ENCODE measurements at places on chromosomes 7 and 10.

DNA sequence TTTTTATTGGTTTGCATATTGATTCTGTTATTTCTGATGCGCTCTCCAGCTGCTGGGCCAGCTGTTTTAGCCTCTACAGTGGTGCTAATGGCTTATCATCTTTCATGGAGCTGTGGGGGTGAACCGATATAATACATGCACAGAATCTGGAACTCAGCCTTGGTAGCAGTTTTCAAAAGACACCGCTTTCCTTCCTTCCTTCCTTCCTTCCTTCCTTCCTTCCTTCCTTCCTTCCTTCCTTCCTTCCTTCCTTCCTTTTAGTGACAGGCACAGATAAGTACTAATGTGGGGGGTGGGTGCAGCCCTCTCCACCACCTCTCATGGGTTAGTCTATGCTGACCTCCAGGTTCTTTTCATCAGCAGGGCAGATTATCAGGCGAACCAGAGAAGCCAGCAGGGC is 31.9 kb upstream of the C10orf53 start:
- DNase-seq: no peak

GRCh38 chr7:73704640-73705550 is 14.6 kb downstream of the STX1A start:
- DNase-seq: no peak

- no peak for DNase-seq
These were observed 43.7 kb downstream of the PSMC2 start for GRCh38 chr7:103391150-103391549.

- no peak for DNase-seq
These were observed 20.5 kb upstream of the PPP1R3C start for GRCh38 chr10:91653219-91653870.

DNA sequence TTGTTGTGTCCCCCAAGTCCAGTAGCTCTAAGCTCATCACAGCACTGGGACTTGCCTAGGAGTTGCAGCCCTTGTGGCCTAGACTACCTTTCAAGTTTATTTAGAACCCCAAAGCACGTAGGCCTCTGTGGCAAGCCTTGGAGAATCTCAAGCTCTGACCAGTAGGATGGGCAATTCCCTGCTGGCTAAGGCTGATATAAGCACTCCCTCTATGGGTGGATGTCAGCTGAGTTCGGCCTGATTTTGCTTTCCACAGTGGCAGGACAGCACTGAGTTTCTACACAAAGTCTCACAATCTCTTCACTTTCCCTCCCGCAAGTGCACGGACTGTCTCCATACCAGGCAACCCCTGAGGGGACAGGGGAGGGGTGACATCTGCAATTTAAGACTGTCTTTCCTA is 886.4 kb upstream of the LRRN3 start:
- no peak for DNase-seq

DNA sequence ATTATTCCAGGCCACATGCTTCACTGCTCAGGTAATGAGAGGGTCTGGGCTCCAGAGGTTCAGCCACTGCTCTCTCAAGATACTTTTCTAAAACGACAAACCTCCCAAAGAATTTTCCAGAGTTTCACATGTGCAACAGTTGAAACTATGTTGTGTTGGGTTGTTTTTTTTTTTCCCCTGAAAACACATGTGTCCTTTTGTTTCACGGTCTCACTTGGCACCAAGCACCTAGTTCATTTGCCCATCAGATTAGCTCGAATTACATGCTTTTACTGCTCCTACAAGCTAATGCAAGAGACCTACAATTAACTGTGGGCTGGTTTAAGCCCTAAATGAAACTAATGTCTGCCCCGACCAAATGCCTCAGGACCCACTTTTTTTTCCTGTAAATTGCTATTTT is 313.3 kb downstream of the FGFR2 start:
- no peak for DNase-seq

DNA sequence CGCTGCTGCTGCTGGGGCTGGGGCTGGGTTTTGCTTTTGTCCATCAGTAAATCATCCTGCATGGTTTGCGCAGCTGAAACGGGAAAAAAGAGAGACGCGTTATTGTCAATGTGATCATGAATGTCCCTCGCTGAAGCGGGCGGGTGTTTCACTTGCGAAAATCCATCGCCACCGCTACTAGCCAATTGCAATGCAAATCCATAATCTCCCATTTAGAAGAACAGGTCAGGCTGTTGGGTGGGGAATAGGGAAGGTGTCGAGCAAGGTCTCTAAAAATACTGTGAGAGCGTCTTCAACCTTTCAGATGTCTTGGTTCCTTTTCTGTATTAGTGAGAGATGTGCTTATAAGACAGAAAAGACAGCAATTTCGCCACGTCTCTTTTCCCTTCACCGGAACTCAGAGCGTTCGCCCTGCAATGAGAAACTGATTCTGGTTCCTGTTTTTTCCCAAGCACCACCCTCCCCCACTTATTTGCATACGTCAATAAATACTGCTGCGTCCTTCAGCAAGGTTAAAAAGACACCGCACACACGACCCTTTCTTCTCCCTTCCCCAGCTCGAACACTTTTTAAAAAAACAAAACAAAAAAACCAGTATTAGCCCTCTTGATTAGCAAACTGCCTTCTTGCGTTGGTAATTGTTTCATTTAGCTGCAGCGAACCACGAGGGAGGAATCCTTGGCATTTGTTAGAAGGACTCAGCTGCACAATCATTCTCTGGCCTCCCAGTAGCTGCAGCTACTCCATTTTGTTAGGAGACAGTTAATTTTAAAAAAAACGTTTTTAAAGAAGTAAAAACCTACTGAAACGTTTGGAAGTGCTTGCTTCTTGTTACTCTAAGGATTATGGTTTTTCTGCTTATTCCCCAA is 50.4 kb downstream of the CPEB3 start:
- no peak for DNase-seq

- DNase-seq: no peak
These were observed 185.4 kb downstream of the PHTF2 start for GRCh38 chr7:77983973-77984372.

DNA sequence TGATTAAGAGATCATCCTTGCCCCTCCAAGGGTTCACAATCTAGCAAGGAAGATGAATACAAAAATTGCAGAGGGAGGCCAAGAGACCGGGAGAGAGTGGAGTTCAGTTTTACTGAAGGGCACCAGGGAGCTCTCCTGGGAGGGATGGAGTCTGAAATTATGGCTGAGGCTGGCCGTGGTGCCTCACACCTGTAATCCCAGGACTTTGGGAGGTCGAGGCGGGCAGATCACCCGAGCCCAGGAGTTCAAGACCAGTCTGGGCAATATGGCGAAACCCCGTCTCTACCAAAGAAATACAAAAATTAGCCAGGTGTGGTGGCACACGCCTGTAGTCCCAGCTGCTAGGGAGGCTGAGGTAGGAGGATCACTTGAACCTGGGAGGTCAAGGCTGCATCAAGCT is 51.4 kb upstream of the MXI1 start:
- no peak for DNase-seq

GRCh38 chr7:50709151-50709550 is 73.5 kb downstream of the GRB10 start:
- DNase-seq: no peak

GRCh38 chr7:95199779-95200558 is 124.4 kb downstream of the PON1 start:
- no peak for DNase-seq

GRCh38 chr7:1433128-1433920 is 25.9 kb downstream of the MICALL2 start:
- DNase-seq: no peak

- no peak for DNase-seq
These were observed 826.0 kb downstream of the SORCS1 start for GRCh38 chr10:106338486-106338885.

DNA sequence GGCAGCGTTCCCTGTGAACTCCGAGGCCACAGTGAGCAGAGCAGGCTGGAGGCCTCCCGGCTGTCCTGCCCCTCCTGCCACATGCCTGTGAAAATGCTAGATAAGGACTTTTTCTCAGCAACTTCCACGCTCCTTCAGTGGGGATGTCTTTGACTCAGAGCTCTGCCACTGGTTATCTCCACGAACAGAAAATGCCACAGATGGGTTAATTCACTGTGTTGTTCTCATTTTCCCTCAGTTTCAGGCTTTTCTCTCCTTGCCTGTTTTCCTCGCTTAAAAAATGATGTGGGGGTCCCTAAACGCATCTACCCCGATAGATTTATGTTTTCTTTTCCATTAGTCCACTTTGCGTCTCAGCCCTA is 51.3 kb downstream of the IKZF1 start:
- DNase-seq: no peak

GRCh38 chr10:118712930-118713634 is 41.7 kb downstream of the CACUL1 start:
- no peak for DNase-seq

DNA sequence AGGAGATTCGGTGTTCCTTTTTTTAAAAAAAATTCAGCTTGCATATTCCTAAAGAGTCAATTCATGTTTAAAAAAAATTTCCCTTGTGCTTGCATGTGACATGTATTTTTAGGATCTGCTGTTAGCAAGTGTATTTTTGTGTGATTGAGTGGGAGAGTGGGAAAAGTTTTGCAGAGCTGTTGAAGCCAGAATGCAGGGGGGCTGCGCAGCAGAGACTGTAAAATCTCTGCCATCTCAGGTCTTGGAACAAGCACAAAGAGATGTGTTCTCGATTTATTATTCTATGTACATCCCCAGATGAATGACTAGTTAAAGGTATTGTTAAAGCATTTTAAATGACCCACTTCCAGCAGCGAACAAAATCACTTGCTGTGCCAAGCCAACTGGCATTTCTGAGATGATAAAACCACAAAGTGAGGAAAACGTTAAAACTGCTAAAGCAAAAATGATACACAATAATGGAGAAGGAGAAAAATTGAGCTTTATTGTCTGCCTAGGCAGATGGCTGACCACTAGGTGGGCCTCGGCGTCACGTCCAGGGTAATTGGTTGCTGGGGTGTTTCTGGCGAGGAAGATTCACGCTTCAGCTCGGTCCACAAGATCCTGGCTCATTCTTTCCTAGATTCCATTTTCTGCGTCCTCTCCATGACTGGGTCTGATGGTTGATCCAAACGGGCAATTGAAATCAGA is 67.0 kb upstream of the ATRNL1 start:
- DNase-seq: no peak

- no peak for DNase-seq
These were observed 92.4 kb upstream of the JCAD start for GRCh38 chr10:30151581-30152389.

- DNase-seq: no peak
These were observed 143.1 kb downstream of the ZNF365 start for GRCh38 chr10:62517252-62517651.

GRCh38 chr7:74290981-74291441 is 1.8 kb downstream of the CLIP2 start:
- no peak for DNase-seq

GRCh38 chr10:62433181-62433692 is 59.1 kb downstream of the ZNF365 start:
- peak; percentile 66 for DNase-seq

GRCh38 chr10:132861116-132861691 is 75.3 kb upstream of the NKX6-2 start:
- DNase-seq: no peak

- no peak for DNase-seq
These were observed 202.6 kb upstream of the FOXK1 start for GRCh38 chr7:4479367-4480039.

GRCh38 chr10:30047430-30047829 is 12.0 kb downstream of the JCAD start:
- no peak for DNase-seq

- no peak for DNase-seq
These were observed 25.3 kb downstream of the PDIA4 start for GRCh38 chr7:149003018-149003417.

- DNase-seq: no peak
These were observed 88.3 kb downstream of the GALNT17 start for GRCh38 chr7:71220210-71220695.

GRCh38 chr7:95607561-95607960 is 11.2 kb upstream of the PDK4 start:
- DNase-seq: no peak

DNA sequence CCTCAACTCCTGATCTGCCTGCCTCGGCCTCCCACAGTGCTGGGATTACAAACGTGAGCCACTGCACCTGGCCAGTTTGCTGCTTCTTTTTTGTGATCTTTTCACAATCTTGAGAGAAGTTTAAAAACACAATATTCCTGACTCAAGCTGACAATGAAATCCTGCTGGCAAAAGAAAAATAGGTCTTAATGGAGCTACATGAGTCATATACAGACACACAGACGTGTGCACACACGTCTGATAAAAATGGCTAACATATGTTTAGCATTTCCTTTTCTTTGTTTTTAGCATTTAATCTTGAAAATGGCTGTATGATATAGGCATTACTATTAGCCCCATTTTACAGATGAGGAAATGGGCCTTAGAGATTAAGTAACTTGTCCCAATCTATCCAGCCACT is 29.4 kb upstream of the RAB18 start:
- no peak for DNase-seq

DNA sequence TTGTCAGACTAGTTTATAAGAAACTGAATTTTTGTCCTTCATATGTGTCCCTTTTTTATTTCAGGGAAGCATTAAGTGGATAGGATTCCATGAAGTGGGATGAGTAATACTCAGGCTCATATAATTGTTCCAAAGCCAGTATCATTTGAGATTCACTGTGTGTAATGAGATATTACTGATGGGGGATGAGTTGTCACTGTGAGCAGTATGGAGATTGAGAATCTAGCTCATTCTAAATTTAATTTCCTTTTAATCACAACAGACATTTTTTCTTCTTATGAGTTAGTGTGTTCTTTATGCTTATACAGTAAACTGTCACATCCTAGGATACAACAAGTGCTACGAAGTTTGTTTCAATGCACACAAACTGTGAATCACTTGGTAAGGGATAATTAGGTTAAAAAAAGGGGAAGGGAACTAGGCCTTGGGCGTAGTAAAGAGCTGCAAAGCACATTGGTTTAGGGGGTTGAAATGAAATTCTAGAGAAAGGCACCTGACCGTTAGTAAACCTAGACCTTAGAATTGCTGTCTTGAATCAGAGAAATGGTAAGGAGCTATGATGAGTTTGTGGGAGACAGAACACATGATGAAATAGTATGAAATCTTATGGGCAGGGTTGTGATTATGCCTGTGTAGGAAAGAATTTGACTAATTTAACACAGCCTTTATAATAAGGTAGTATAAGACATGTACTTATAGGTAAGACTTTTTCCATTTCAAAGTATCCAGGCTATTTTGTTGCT is 153.4 kb downstream of the MLLT10 start:
- DNase-seq: no peak

DNA sequence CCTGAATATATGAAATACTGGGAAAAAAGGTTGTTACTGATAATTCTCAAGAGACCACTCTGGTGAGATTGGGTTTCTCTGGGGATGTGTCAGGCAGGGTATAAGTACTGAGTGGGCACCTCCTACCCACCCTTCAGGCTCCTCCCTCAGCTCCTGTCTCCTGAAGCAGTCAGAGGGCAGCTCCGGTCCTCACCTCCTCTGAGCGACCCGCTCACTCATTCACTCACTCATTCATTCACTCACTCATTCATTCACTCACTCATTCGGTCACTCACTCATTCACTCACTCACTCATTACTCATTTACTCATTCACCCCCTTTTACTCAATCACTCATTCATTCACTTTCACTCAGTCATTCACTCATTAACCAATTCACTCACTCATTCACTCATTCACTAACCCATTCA is 6.9 kb upstream of the PFKP start:
- DNase-seq: no peak
